ENCODE measurements at places on chromosomes 2 and 18. TPM values are rescaled to one million over a fixed set of nuclear protein-coding genes. Genes with fewer than 3 reads are reported as not detected.

DNA sequence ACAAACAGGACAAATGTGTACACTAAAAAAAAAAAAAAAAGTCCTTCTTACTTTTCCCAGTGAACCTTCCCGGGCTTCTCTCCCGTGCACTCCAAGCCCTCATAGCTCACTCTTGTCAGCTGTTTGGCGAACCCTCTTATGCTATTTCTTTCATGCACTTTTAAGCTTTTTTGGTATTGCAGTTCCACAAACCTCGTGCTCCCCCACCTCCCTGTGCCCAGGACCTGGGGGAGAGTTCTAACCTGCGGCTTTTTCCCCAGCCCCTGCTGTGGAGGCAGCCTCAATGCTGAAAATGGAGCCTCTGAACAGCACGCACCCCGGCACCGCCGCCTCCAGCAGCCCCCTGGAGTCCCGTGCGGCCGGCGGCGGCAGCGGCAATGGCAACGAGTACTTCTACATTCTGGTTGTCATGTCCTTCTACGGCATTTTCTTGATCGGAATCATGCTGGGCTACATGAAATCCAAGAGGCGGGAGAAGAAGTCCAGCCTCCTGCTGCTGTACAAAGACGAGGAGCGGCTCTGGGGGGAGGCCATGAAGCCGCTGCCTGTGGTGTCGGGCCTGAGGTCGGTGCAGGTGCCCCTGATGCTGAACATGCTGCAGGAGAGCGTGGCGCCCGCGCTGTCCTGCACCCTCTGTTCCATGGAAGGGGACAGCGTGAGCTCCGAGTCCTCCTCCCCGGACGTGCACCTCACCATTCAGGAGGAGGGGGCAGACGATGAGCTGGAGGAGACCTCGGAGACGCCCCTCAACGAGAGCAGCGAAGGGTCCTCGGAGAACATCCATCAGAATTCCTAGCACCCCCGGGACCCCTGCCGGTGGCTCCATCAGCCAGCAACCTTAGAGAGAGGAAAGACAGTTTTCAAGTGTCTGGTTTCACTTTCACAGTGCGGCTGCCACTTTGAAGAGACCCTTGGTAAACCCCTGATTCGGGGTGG lies 826 bp downstream of the KCNE4 start:
- no peak for DNase-seq

- no peak for DNase-seq
Observed at GRCh38 chr18:58851856-58852255, 12.8 kb upstream of the ZNF532 start.

CNTNAP5 gene
- total RNA-seq = not detected

RSAD2 gene
- total RNA-seq = 2.8 TPM

RASGRP3 gene
- 0.98 TPM for total RNA-seq

DNA sequence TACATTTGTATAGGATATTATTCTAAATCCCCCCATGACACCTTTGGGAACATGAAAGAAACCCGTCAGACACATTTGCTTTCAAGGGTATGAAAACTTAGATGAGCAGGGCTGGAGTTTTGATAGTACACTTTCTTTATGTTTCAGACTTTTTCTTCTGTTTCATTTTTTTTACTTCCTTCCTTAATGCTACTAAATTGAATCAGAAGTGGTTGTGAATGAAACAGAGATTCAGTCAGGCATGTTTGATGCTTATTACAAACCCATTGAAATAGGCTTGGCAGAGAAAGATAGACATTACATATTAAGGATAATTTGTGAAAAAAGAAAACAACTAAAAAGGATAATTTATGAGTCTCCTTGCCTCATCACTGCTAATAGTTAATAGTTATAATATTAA lies 26.8 kb downstream of the SLC30A6 start:
- DNase-seq = no peak

- DNase-seq = no peak
Observed at GRCh38 chr2:218804817-218805216, 22.9 kb downstream of the CYP27A1 start.

DNA sequence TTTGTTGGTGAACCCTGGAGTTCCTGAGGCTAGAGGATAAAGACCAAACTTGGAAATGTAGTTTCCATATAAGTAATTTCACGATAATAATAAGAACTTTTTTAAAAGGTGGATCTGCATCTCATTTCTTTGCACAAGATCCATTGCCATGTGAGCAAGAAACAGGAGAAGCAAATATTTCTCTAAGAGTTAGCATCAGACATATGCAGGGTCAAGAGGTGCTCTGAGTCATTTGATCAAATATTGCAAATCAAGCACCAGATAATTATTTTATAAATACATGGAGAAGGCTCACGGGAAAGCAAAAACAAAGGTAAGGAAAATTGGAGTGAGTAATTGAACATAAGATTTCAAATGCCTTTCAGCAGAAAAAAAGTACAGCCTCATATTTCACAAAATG lies 118.0 kb downstream of the DTNA start:
- no peak for DNase-seq

NDC80 gene
- 81.3 TPM for total RNA-seq

ASB1 gene
- total RNA-seq = 48.1 TPM

GRCh38 chr2:27721884-27722485 lies 49.5 kb upstream of the MRPL33 start:
- DNase-seq = no peak

DNA sequence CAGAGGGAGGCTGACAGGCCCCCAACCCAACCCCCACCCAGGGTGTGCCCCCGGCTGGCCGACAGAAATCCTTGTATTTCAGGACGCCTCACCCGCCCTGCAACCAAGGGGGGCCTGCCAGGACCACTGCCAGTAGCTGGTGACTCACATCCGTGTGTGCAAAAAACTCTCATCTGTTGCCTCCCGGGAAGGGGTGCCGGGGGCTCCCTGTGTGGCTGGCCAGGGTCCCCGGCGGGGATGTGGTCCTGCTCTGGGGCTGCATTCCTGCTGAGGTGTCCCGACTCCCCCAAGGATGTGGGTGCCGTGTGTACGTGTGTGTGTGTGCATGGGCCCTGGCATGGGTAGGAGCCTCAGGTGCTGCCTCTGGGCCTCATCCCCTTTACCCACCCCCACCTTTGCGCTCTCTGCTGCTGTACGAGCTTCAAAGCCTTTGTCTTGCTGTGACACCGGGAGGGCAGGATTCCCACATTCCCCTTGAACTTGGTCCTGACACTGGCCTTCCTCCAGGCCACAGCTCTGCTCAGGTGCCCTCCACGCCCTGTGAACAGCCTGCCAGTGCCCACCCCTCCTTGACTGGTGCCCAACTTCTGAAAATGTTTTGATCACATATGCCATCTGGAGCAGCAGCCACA lies 226.3 kb upstream of the HDAC4 start:
- no peak for DNase-seq

SPEG gene
- total RNA-seq = 2.3 TPM

DNA sequence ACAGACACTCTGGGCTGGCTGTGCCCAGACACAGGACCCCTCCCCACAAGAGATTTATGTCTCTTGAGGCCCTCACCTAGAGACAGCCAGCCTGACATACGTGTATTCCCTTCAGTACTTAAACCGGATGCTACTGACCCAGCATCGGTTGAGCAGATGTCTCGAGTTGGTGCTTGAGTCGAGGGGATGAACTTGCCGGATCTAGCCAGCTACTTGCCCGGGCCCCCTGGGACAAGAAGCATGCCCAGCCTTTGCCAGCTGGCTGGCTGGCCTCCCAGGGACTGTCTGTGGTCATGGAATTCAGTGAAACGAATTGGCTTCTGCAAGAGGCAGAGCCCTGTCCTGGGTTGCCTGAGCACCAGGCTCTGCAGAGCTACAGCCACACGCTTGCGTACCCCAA lies 36.0 kb downstream of the DNMT3A start:
- DNase-seq = no peak

DNA sequence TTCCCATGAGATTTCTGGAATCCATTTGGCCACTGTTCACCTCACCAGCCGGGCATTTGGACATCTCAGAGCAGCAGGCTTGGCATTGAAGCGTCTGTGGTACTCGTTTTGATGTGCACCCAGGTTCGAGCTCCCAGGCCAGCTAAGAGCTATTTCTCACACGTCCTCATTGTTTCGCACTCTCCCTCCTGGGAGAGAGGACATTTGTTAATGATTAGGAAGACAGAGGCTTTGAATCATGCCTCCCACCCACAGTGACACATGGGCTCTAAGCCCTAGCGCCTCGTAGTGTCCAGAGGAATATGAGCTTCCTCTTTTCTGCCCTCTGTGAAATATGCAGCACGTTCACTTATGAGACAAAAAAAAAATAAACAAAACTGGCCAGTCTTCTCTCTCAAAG lies 361.8 kb downstream of the RND3 start:
- DNase-seq = no peak

- DNase-seq = no peak
Observed at GRCh38 chr2:233044974-233045605, 12.6 kb downstream of the NEU2 start.

DNA sequence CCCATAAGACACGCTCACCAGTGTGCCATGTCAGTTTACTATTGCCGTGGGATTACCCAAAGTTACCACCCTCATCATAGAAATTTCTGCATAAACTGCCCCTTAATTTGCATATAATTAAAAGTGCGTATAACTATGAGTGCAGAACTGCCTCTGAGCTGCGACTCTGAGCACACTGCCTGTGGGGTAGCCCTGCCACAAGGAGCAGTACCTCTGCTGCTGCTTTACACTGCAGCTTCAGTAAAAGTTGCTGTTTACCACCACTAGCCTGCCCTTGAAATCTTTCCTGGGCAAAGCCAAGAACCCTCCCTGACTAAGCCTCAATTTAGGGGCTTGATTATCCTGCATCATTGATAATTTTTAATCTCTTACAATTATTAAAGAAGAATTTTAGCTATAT lies 213.9 kb upstream of the MAP2 start:
- no peak for DNase-seq

RMDN2 gene
- 1.4 TPM for total RNA-seq

- peak; percentile 26 for DNase-seq
Observed at GRCh38 chr2:61368687-61369665, 101.9 kb downstream of the USP34 start.

DNA sequence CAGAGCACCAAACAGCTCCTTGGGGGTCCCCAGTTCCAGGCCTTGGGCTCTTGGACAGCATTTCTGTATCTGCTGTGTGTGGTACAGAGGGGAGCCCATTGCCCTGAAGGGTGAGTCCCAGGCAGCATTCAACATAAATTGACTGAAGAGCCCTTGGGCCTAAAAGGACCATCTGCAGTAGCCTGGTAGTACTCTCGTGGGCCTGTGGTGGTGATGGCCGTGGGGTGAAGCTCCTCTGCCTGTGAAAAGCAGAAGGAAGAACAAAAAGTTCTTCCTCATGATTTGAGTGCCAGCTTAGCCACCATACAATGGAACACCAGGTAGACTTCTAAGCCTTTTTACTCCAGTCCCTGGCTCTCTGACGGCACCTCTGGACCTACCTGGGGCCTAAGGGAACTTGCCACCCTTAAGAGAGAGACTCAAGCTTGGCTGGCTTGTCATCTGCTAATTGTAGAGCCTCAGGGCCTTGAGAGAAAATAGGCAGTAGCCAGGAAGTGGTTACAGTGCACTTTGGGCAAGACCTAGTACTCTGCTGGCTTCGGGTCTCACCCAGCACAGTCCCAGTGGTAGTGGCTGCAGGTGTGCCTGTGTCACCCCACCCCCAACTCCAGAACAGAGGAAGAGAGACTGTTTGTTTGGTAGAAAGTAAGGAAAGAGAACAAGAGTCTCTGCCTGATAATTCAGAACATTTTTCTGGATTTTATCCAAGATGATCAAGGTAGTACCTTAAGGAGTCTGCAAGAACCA lies 84.6 kb upstream of the CERS6 start:
- no peak for DNase-seq

DNA sequence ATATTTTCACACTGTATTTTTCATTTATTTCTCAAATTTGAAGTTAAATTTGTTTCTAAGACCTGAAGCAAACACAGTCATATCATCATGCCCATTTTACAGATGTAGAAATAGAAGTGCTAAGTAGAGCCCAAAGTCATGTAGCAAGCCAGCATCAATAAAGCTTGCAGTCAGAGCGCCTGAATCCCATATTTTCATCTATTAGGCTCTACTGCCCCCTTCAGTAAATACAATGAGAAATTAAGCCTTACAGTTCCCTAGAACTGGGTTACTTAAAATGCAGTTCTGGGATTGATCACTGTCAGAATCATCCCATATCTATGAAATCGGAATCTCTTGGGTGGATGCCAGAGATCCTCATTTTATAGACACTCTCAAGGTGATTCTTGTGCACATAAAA lies 419.9 kb downstream of the TGIF1 start:
- DNase-seq = no peak

DNA sequence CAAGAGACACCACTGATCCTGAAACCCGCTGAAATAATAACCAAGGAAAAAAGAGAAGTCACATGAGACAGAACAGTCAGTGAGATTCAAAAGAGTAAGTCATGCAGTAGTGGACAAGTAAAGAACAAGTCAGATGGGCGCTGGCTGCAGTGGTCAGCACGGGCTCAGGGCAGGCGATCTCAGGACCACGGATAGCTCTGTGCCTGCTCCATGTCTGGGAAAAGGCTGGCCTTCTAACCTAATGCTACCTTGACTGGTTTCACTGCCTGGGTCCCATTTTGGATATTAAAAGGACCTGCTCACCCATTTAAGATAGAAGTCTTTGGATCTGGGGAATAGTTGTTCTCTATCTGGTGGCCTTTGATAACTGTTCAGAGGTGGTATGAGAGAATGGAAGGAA lies 61.7 kb upstream of the LCLAT1 start:
- no peak for DNase-seq

DNA sequence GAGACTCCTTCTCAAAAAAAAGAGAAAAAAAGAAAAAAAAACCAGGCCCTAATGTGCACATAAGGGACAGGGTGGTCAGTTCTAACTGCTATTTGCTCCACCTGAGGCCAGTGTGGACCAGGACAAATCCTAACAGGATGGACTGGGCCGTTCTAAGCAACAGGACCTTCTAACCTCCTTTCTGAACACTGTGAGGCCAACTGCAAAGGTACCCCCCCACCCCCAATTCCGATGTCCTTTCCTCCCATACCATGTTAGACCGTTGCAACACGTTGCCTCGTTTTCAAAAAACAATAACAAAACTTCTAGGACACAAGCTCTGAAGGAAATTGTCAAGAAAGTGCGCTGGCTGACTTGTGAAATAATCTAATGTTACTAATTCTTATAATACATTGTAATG lies 1.2 kb downstream of the THAP4 start:
- no peak for DNase-seq

DNA sequence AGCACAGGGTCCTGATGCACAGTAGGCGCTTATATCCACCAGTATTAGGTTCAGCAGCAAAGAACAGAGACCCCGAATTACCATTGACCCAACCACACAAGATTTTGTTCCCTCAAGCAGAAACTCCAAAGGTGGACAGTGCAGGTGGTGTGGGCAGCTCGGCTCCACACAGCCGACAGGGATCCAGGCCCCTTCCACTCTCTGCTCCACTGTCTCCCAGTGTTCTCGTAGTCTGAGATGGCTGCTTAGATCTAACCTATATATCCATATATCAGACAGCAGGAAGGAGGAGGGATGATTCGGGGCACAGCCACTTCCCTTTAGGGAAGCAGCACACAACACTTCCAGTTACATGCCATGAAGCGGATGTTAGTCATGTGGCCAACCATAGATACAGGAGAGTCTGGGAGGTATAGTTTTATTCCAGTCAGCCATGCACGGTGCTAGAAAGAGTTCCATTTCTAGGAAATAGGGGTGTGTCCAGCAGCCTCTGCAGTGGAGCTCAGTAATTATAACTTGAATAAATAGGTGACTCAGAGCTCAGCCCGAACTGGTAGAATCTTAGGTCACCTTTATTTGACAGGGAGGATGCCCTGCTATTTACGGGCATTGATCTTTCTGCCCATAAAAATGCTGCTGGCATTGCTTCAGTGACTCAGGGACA lies 158.9 kb downstream of the TWIST2 start:
- no peak for DNase-seq

All from activated CD8-positive, alpha-beta T cell treated with anti-CD3 and anti-CD28 coated beads for 36 hours (primary cell).